NCI-H526 (cell line): ENCODE measurements at places on chromosomes 3 and 15.
A peak's percentile ranks its signal among the peaks of the same experiment; 100 is the strongest.

GRCh38 chr3:152030320-152030719, 156.9 kb downstream of the SUCNR1 start:
- no peak for DNase-seq

DNA sequence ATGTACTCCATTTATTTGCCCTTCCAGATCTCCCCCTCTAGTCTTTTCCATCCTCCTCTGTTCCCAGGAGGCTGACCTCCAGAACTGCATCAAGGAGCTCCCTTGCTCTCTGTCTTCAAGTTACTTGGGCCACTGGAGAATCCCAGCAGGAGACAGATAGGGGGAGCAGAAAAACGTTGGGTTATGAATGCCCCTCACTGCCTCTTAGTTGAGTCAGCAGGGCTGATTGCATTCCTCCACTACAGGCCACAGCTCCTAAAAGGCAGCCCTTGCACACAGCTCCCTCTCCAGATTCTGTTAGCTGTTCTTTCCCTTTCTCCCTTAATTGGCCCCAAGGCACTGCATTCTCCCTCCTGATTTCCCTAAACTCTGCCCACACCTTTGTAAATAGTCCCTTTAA, 12.4 kb upstream of the CEP152 start:
- peak; percentile 22 for DNase-seq

DNA sequence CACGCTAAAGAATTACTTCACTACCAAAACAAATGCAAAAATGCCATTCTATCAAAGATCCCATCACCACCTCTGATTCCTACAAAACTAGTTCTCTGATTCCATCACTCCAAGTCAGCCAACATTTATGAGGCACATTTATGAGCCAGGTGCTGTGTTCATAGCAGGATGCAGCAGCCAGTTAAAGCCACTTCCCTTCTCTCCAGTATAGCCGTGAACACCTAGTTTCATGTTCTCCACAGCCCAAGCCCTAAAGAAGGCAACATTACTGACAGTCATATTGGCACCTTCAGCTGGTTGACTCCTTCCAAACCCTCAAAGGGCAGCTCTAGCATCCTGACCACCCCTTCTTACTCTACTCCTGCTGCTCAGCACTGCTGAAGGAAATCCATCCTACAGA, 36.4 kb downstream of the RYK start:
- no peak for DNase-seq

DNA sequence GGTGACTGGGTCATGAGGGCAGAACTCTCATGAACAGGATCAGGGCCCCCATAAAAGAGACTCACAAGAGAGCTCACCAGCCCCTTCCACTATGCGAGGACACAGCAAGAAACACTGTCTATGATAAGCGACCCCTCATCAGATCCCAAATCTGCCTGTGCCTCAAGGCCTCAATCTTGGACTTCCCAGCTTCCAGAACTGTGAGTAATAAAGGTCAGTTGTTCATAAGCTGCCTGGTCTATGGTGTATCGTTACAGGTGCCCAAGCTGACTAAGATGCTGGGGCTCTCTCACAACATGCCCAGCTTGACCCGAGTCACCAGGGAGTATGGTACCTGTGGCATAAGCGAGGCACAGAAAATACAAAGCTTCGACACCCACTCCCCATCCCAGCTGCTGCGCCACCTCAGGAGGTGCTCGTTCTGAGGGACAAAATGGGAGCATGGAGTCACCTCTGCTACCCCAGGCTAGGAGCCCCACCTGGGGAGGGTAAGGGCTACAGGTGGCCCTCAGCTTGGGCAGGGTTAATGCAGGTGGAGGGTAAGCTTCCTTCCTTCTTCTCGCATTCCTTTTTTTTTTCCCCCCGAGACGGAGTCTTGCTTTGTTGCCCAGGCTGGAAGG, 234.1 kb downstream of the ADAMTS17 start:
- DNase-seq, result no peak

- DNase-seq, result peak; percentile 30
These were observed 1.2 kb downstream of the IFT122 start for GRCh38 chr3:129441215-129441614.

- DNase-seq, result no peak
These were observed 1.0 kb downstream of the PRKCD start for GRCh38 chr3:53161820-53162671.

DNA sequence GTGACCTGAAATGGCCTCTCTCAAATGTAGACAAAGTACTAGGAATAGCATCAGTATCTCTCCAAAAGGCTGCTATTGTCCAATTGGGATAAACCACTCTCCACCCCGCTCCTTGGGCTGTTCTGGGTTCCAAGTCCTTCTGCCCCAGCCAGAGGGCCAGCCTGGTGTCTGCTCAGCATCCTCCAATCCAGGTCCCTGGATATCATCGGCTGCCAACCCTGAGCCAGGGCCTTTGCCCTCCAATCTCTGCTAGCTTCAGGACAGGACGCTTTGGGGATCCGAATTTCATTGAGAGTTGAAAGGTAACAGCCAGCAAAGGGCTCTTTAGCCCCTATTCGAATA, 119.3 kb upstream of the ADPGK start:
- DNase-seq, result no peak

GRCh38 chr15:70201425-70201775, 103.7 kb upstream of the TLE3 start:
- DNase-seq, result peak; percentile 93

GRCh38 chr3:33919312-33920120, 121.1 kb downstream of the PDCD6IP start:
- no peak for DNase-seq

- DNase-seq, result peak; percentile 58
These were observed 17.8 kb upstream of the ATP13A4 start for GRCh38 chr3:193572426-193572908.

- peak; percentile 34 for DNase-seq
These were observed 304.4 kb downstream of the DOCK3 start for GRCh38 chr3:50978991-50979667.

- DNase-seq, result no peak
These were observed 40.9 kb downstream of the FBXL2 start for GRCh38 chr3:33317963-33318709.

DNA sequence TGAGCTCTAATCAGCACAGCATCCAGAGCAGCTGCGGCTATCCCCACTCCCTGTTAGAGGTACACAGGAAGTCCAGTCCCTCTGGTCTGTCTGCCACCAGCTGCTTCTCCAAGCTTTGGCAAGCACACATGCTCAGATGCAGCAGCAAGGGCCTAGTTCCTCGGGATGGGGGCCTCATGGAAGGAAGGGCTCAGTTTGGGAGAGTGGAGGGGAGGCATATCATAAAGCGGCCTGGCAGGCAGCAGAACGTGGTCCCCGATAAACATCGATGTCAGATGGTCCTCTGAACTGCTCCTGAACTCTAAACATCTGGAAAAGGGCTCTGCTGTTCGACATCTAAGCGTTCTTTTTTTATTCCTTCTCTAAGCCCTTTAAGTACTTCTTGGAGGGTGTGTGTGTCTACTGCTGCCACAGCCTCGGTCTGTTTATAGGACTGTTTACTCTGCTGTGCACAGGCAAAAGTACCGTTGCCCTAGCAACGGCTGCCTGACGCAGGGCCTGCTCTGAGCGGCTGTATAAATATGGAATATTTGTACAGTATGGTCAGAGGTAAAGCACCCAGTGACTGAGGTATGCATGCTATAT, 74.6 kb downstream of the PRICKLE2 start:
- DNase-seq, result no peak
